NB4 (cell line): ENCODE measurements at places on chromosomes 12 and 14.

DNA sequence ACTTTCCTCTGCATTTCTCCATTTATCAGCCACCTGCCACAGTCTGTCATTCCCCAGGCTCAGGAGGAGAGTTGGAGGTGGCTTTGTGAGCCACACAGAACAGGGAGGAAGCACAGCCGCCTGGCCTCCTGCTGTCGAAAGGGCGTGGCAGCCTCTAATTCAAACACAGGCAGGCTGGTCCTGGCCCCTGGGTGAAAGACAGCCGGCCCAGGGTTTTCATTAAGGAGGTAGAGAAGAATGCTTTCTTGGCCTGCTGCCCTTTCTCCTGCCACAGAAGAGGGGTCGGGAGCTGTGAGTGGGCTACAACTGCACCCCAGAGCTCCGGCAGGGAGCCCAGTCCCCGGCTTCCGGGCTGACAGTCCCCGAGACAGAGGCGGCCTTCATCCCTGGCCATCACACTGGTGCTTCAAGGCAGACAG lies 108.6 kb upstream of the FZD10 start:
- no peak for DNase-seq

DNA sequence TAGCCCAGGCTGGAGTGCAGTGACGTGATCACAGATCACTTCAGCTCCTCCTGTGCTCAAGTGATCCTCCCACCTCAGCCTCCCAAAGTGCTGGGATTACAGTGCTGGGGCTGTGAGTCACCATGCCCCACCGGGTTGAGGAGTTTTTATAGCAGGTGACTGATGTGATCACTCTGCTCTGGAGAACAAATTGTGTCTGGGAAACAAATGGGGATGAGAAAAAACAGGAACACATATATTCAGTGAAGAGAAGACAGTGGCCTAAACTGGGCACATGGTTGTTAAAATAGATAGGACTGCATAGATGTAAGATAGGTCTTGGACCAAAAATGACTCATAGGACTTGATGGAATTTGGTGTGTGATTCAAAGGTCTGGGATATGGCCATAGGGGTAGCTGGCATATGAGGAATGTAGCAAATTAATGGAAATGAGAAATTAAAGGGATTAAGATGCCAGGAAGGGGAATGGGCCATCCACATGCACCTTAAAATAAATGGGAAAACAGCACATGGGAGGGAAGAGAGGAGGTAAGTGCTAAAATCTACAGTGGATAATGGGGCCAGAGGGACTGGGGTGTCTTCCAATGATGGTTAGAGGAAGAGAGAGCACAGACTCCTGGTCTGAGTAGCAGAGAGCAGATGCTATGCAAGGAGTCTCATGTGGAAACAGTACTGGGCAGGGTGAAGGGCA lies 11.2 kb downstream of the BCAT1 start:
- no peak for DNase-seq

DNA sequence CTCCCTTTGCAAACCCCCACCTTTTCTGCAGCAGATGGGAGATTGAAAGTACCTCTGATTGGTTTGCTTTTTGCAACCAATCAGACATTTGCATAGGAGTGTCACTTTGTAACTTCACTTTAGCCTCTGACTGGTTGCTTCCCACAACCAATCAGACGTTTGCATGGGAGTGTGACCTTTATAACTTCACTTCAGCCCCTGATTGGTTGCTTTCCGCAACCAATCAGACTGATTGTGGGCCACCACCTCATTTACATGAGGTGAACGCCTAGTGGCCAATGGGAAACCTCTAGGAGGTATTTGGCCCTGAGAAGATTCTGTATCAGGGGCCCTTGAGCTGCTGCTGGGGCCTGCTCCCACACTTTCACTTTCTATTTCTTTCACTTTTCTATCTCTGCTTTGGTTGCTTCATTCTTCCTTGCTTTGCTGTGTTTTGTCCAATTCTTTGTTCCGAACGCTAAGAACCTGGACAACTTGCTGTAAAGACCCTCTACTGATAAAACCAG lies 106.0 kb upstream of the PRICKLE1 start:
- DNase-seq: no peak

GRCh38 chr14:24673534-24674203 lies 39.7 kb upstream of the GZMB start:
- peak; percentile 74 for DNase-seq

GRCh38 chr12:111838353-111838752 lies 3.7 kb upstream of the MAPKAPK5 start:
- DNase-seq: no peak

DNA sequence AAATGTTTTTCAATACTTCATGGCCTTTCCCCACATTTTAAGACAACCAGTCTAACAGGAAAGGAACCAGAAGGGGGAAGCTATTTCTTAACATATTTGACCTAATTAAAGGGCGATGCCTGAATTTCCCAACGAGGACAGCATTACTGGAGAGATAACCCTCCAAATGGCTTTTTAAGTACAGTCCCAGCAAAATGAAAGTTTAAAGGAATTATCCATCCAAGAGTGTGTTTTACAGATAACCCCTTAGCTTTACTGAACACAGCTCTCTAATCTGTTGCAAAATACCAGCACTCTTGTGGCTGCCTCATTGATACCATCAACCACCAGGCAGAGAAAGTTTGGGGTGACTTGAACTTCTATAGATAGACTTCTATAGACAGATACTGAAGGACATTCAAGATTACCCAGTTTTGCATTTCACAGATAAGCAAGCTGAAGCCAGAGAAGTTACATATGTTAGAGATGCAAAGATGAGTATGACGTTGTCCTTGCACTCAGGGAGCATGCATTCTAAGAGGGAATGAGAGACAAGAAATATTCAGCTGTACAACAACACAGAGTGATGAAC lies 41.3 kb upstream of the DUSP6 start:
- DNase-seq: peak; percentile 70

DNA sequence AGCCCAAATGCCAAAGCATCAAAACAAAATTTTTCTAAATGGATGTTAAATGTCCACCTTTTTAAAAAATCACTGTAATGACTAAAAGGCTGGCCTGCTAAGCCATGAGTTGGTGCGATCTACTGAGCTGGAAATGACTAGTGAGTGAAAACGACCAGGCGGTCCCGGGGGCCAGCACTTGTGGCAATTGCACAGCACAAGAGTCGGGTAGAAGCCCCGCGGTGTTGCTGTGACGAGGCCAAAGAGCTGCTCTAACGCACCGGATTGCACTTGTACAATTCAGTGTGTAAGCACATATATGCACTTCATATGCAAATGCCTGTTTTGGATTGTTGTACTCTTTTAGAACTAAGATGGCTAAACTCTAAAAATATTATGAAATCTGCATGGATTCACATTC lies 64.1 kb upstream of the DYNC1H1 start:
- DNase-seq: no peak

DNA sequence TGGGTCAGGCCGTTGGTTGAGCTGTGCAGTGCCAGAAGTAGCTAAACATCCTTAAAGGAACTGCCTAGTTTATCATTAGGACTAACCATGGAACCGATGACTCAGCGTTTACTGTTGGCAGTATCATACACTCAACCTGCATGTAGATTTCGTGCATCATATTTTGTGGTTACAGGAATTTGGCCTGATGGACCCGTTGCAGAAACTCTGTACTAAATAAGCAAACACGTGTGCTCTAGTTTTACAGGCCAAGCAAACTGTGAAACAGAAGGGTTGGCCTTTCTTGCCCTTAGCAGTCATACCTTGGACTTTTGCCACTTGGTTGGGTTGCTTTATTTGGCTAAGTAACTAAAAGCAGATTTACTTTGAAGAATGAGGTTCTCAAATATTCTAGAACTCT lies 35.6 kb downstream of the DGLUCY start:
- DNase-seq: peak; percentile 17

- DNase-seq: no peak
These were observed 138.6 kb upstream of the LGR5 start for GRCh38 chr12:71300772-71301675.

- DNase-seq: peak; percentile 41
These were observed 53.2 kb downstream of the RPAP3 start for GRCh38 chr12:47652521-47653234.

GRCh38 chr14:57038689-57039088 lies 228.4 kb upstream of the OTX2 start:
- peak; percentile 2 for DNase-seq

DNA sequence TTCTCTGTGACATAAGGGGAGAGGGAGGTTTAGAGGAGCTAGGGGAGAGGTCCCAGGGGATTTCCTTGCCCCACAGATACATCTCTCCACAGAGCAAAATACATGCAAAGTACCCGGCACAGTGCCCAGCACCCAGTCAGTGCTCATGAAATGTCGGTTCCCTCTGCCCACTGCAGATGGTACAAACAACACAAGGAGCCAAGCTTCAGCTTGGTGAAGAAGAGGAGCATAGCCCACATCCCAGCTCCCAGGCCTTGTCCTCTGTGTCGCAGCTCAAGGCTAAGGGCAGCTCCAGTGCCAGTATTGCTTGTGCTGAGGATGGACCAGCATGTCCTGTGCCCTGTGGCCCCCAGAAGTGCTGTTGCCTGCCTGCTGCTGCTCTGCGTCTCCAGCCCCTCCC lies 35.0 kb upstream of the FKBP4 start:
- DNase-seq: no peak

DNA sequence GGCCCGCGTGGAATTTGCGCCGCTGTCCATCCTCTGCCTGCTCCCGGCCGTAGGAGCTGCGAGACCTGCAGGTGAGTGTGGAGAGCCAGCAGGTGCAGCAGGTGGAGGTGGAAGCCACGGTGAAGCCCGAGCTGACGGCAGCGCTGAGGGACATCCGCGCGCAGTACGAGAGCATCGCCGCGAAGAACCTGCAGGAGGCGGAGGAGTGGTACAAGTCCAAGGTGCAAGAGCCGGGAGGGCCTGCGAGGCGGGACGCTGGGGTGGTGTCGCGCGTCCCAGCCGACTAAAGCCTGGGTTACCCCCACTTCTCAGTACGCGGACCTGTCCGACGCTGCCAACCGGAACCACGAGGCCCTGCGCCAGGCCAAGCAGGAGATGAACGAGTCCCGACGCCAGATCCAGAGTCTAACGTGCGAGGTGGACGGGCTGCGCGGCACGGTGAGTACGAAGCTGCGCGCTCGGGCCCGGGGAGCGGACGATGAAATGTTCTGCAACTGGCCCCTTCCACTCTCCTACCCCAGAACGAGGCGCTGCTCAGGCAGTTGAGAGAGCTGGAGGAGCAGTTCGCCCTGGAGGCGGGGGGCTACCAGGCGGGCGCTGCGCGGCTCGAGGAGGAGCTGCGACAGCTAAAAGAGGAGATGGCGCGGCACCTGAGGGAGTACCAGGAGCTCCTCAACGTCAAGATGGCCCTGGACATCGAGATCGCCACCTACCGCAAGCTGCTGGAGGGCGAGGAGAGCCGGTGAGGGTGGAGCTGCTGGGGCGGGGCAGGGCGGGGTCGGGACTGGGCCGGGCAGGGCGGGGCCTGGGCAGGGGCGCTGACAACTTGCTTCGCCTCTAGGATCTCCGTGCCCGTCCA lies 2.1 kb downstream of the PRPH start:
- DNase-seq: peak; percentile 81

DNA sequence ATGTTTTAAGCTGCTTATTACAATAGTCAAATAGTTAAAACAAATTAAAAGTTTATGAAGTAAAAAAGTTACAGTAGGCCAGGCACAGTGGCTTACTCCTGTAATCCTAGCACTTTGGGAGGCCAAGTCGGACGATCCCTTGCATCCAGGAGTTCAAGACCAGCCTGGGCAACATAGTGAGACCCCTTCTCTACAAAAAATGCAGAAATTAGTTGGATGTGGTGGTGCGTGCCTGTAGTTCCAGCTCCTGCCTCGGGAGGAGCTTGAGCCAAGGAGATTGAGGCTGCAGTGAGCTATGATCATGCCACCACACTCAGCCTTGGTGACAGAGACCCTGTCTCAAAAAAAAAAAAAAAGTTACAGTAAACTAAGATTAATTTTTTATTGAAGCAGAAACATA lies 142.6 kb downstream of the MIPOL1 start:
- no peak for DNase-seq

DNA sequence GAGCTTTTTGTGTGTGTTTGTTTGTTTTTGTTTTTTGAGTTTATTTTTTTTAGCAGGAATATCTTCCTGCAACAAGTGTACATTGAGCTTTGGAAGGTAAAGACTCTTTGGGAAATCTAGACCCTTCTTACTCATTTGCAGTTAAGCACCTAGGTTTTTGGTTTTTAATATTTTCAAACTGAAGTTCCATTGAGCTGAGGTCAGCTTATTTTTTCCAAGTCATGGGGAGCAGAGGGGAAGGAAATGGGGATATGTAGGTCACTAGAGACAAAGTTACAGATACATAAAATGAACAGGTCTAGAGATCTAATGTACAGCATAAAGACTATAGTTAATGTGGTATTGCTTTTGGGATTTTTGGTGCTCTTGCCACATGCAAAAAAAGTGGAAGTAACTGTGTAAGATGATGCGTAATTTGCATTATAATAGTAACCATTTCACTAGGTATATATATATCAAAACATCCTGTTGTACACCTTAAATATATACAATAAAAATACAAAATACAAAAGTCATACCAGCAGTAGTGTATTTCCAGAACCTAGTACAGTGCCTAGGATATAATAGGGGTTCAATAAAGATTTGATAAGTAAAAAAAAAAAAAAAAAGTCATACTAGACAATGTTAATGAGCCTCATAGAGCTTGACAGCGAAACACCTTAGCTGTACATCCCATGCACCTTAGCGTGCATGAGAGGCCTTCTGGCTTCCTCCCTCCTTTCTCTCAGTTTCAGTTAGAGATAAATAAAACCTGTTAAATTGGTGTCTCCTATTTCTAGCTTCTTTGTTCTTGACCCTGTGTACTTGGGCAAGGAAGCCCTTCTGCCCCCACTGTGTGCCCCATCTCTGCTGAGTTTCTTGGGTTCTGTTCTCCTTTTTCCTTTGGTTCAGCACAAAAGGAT lies 22.7 kb downstream of the CGRRF1 start:
- no peak for DNase-seq

GRCh38 chr12:116969615-116970585 lies 59.1 kb downstream of the FBXW8 start:
- DNase-seq: no peak

- no peak for DNase-seq
These were observed 13.5 kb downstream of the EXD2 start for GRCh38 chr14:69204753-69205152.

DNA sequence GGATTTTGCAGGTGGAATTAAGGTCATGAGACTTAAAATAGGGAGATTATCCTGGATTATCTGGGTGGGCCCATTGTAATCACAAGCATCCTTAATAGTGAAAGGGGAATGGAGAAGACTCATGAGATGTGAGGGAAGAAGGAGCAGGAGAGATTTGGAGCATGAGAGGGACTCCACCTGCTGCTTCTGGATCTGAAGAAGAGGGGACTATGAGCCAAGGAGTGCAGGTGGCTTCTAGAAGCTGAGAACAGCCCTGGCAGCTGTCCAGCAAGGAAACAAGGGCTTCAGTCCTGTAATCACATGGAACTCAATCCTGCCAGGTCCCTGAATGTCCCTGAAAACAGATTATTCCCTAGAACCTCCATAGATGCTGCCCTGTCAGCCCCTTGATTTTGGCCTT lies 67.8 kb downstream of the PELI2 start:
- DNase-seq: no peak

DNA sequence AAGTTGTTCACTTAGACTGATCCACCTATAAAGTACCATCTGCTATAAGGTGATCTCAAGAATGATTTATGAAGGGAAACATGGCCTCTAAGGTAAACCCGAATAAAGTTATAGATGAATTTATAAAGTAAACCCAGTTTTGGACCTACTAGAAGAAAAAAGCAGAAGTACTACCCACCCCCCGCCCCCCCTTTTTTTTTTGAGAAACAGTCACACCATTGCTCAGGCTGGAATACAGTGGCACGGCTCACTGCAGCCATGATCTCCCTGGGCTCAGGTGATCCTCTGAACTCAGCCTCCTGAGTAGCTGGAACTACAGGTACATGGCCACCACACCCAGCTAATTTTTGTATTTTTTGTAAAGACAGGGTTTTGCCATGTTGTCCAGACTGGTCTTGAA lies 3.9 kb downstream of the ENTPD5 start:
- peak; percentile 23 for DNase-seq
